Panc1 (cell line): ENCODE measurements at places on chromosomes 1 and 21.

DNA sequence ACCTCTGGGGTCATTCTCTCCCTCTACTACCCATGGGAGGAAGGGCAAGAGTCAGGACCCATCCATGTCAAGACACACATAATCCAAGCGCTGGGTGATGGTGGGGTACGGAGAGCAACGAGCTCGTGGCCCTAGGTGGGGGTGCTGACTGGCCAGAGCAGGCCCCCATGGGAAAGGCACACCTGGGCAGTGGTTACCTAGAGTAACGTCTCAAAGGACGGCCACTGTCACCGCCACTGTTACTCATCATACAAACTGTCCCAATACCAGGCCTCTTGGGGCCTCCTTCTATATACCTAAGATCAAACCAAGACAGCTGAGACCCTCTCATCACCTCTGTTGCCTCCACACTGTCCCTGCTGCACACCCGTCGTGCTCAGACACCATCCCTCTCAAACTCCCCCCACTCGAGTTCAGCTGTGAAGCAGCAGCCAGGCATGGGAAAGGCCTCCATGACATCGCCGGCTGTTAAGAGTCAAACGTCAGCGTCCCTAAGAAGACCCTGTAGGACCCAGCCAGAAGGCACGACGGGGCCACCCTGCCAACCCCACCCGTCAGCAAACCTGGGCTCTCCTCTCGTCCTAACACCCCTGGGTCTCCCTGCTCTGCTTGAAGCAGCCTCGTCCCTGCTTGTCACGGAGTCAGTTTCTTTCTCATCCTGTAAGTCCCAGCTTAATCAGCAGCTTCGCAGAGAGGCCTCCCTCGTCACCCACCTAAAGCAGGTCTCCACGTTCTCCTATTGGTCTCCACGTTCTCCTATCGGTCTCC, 15.3 kb downstream of the NPHP4 start:
- no peak for DNase-seq

DNA sequence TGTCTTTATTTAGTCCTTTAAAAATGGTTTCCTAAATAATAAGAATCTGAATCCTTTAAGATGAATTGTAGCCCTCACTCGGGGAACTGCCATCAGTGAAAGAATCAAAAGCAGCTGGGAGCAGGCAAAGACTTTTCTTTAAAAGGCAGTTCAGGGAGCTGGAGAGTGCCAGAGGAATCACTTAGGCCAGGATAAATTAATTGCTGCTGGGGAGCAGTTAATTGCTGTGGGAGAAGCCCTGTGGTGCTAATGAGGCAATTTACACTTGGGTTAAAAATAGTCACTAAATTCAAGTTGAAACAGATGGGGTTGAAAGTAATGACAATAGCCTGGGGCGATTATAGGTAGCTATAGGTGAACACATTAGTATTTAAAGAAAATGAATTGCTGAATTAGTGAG, 38.7 kb upstream of the COL24A1 start:
- no peak for DNase-seq

DNA sequence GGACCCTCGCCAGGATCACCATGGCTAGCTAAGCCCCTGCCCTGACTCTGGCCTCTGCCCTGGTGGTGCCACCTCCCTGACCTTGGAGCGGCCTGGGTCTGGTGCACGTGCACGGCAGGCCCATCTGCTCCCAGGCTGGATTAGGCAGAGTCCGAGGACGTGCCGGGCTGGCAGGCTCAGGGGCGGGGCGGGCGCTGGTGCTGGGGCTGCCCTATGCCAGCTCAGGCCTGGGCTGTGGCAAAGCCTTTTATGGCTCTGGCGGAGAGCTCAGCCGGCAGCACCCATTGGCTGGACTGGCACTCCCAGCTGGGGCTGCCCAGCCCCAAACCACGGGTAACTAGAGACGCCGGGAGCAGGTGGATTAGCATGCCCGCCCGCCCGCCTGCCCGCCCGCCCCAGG, 17.1 kb upstream of the EDN2 start:
- DNase-seq, result no peak

DNA sequence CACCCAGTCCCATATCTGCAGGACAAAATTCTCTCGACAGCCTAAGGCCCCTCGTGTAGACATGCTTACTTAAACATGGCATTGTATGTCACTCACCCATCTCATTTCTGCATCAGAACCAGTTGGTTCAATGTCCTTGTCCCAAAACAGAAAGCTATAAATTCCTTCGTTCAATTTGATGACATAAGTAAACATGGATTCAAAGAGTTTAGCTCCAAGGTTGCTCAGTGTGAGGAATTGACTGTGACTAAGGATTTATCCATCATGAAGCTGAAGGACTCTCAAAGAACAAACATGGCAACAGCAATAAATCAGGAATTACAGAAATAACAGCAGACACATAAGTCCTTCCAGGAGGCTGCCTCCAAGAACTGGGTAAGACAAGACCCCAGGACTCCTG, 237.2 kb downstream of the TOMM20 start:
- DNase-seq, result no peak

DNA sequence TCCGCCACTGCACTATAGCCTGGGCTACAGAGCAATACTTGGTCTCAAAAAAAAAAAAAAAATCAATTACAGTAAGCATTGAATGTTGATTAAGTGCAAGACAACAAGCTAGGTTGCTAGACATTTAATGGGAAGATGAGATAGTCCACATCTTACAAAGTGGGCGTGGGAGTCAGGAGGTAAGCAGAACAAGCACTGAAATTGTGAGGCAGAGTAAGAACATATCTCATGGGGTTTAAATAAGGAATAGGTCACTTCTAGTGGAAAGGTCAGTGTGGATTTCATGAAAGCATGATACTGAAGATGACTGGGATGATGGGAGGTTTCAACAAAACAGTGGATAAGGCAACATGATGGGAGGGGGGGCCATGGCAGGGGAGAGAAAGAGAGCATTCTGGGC, 1.9 kb upstream of the OLFML2B start:
- no peak for DNase-seq

DNA sequence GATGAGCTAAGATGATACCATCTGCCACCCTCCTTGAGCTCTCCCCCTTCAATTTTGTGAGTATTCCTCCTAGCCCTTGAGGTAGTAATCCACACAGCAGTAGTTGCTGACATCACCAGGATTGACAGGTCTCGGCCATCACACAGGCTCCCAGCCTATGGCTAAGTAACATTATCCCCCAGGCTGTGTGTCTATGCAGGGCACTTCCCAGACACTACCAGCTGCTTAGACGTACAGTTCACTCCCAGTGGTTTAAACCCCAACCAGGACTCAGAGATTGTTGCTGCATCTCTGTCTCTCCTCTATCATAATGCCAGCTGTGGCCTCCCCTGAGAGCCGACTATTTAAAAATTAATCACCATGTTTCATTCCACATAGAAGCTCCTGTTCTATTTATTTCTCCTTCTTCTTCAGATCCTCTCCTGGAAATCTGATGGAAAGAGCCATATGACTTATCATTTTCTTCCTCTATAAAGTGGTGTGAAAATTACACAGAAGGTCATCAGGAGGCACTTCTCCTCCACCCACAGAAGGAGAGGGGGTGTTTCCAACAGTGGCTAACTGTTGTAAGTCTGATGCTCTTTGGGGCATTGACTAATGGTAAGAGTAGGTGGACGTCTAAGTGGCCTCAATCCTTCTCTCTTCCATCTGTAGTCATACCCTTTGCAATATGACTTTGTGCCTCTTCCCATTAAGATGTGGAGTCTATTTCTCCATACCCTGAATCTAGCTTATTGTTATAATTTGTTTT, 396.3 kb downstream of the SETD4 start:
- DNase-seq, result no peak

DNA sequence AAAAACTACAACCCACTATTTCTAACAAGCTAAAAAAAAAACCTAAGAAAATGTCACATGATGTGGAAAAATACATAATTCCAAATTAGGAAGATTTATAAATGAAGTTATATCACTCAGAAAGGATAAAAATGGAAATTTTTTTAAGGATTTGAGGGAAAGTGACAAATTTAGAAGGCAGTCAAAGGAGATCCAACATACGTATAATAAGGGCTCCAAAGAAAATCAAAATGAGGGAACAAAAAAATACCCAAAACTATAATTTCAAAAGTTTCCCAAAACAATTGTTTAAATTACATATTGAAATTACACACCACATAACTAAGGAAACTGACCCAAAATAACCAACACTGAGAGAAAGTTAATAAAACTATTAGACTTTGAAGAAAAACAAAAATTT, 381.1 kb upstream of the KAZN start:
- DNase-seq, result no peak

GRCh38 chr1:214727274-214727673, 124.3 kb downstream of the CENPF start:
- DNase-seq, result no peak
